G401 (cell line): ENCODE measurements at places on chromosomes 5 and 9.

DNA sequence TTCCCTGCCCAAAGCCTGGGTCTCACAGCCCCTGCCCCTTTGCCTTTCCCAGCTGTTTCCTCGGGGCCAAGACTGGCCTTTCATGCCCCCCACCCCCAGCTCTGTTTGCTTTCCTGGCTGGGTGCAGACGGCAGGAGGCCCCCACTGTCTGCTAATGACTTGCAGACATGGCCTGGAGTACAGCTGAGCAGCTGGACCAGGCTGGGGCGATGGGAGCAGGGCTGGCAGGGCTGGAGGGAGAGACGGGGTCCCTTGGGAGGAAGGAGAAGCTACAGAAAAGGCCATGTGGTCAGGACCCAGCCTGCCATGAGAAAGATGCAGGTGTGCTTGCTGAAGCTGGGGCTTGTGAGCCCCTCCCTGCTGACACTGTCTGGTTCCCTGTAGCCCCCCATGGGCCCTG lies 28.3 kb upstream of the GFPT2 start:
- no peak for DNase-seq

DNA sequence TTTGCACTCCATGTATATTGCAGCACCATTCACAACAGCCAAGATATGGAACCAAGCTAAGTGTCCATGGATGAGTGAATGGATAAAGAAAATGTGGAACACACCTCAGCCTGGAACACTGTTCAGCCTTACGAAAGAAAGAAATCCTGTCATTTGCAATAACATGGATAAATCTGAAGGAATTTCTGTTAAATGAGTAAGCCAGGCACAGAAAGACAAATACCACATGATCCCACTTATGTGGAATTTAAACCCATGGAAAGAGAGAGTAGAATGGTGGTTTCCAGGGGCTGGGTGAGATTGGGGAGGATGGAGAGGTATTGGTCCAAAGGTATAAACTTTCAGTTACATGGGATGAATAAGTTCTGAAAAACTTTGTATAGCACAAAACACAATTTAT lies 228.9 kb upstream of the CD180 start:
- DNase-seq = no peak

- no peak for DNase-seq
Observed at GRCh38 chr9:98130576-98131228, 11.7 kb upstream of the TRIM14 start.

GRCh38 chr9:15612962-15613361 lies 60.1 kb downstream of the CCDC171 start:
- DNase-seq = no peak

GRCh38 chr5:6003040-6003825 lies 375.1 kb downstream of the MED10 start:
- no peak for DNase-seq

GRCh38 chr5:175623088-175623487 lies 34.8 kb upstream of the HRH2 start:
- DNase-seq = no peak

DNA sequence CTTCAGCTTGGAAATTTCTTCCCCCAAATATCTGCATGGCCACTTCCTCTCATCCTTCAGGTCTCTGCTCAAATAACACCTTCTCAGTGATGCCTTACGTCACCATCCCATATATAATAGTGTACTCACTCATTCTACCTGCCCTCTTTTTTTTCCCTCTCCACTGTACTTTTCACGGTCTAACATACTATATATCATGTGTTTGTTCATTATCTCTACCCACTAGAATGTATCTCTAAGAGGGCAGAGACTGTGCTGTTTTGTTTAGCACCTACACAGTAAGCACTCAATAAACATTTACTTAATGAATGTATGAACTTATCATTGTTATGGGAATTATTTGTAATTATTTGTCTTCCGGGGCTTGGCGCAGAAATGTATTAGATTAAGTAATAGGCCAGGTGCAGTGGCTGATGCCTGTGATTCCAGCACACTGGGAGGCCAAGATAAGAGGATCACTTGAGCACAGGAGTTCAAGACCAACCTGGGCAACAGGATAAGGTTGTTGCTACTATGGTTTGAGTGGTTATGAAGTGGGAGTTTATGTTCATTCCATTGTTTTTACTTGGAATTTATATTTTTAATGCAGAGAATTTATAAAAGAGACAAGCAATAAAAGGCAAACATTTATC lies 6.0 kb upstream of the IL13 start:
- no peak for DNase-seq

GRCh38 chr5:4387290-4387689 lies 752.8 kb upstream of the ADAMTS16 start:
- DNase-seq = no peak

GRCh38 chr5:167355346-167355745 lies 936.1 kb upstream of the WWC1 start:
- no peak for DNase-seq

DNA sequence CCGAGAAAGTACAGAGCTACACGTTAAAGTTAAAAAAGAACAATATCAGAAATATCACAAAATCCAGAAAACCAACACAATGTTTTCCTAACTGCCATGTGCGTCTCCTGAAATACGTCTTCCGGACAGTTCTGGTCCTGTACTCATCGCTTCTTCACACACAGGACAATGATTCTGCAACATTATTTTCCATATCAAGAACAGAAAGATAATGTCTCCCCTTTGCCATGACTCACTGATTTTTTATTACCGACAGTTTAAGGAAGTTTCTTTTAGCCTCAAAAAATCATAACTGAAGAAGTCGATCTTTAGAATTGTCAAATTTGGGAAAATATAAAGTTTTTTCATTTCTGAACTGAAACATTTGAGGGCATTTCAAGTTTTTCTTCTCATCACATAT lies 2.5 kb downstream of the TBC1D9B start:
- DNase-seq = no peak

- DNase-seq = no peak
Observed at GRCh38 chr5:98917433-98917832, 11.4 kb downstream of the CHD1 start.

DNA sequence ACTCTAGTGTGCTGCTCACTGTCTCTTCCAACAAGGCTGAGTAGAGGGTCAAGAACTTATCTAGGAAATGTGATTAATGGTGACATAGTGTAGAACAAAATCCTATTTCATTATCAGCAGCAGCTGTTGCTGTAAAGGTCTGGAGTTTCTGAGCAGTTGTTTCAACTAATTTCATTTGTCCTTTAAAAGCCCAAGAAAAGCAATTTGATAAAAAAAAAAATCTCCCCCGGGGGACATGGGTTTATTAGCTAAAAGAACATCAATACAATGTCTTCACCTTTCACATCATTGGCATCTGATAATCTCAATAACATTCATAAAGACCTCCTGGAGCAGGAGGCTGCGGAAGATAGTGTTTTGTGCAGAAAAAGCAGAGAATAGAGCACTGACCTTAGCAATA lies 468.1 kb downstream of the KCTD16 start:
- no peak for DNase-seq

DNA sequence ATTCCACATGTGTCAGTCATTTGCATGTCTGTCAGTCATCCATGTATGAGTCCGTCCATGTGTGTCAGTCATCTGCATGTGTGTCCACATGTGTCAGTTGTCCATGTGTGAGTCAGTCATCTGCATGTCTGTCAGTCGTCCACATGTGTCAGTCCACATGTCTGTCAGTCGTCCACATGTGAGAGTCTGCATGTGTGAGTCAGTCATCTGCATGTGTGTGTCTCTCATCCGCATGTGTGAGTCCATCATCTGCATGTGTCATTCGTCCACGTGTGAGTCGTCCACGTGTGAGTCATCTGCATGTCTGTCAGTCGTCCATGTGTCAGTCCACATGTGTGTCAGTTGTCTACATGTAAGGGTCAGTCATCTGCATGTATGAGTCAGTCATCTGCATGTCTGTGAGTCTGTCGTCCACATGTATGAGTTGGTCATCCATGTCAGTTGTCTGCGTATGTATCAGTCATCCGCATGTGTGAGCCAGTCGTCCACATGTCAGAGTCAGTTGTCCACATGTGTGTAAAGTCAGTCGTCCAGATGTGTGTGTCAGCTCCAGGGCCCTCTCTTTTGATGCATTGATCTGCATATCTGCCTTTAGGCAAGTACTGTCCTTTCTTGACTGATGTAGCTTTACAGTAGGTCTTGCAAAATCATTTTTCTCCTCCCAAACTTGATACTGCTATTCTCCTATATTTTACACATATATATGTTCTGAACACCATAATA lies 72.5 kb upstream of the CACNA1B start:
- DNase-seq = no peak

GRCh38 chr5:107874795-107875194 lies 204.1 kb upstream of the EFNA5 start:
- DNase-seq = no peak

- no peak for DNase-seq
Observed at GRCh38 chr5:173294673-173295320, 33.4 kb downstream of the STC2 start.

GRCh38 chr9:15531380-15531779 lies 20.6 kb upstream of the PSIP1 start:
- DNase-seq = no peak

- no peak for DNase-seq
Observed at GRCh38 chr9:130561056-130561455, 18.3 kb upstream of the FUBP3 start.

GRCh38 chr9:20906326-20906725 lies 125.1 kb downstream of the HACD4 start:
- DNase-seq = no peak

GRCh38 chr9:121282277-121283079 lies 14.5 kb downstream of the GSN start:
- no peak for DNase-seq

DNA sequence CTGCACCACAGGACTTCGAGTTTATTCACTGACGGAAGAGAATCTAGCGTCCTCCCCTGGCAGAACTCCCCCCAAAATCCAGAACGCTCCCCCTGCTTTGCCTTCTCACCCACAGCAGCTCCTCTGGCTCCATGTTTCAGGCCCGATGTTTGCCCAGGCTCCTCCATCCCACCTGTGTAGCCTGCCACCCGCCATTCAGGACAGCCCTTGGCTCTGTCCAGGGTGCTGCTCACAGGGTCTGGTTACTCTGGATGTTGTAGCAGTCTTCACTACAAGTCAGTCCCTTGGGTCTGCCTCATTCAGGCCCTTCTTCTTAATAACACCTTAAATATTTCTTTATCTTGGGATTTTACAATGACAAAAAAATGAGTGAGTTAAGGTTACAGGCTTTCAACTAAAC lies 41.3 kb upstream of the SV2C start:
- no peak for DNase-seq

DNA sequence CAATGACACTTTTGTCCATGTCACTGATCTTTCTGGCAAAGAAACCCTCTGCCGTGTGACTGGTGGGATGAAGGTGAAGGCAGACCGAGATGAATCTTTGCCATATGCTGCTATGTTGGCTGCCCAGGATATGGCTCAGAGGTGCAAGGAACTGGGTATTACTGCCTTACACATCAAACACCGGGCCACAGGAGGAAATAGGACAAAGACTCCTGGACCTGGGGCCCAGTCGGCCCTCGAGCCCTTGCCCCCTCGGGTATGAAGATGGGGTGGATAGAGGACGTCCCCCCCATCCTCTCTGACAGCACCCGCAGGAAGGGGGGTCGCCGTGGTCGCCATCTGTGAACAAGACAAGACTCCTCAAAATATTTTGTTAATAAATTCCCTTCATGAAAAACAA lies 12.0 kb downstream of the SEMA6A start:
- no peak for DNase-seq

DNA sequence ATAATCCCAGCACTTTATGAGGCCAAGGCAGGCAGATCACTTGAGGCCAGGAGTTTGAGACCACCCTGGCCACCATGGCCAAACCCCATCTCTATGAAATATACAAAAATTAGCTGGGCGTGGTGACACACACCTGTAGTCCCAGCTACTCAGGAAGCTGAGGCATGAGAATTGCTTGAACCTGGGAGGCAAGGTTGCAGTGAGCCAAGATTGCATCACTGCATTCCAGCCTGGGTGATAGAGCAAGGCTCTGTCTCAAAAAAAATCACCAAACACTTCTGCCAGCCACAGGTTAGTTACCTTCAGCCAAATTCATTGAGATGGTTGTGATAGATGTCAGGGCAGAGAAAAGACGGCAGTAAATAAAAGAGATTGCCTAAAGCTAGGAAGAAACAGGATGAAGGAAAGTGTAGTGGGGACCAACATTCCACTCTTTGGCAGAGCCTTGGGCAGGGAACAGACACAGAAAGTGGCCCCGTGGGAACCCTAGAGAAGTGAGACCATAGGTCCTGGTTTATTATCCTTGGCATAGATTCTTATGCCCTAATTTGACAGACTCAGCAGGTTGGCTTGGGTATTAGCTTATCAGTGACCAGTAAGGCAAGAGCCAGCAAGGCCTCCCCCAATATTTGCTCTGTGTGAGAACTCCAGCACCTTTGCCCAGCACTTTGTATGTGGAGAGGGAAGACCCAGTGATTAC lies 5.5 kb upstream of the CEP120 start:
- DNase-seq = no peak

- no peak for DNase-seq
Observed at GRCh38 chr9:77879437-77879943, 152.1 kb downstream of the GNAQ start.

- DNase-seq = no peak
Observed at GRCh38 chr5:150510460-150511263, 2.7 kb downstream of the NDST1 start.

- DNase-seq = no peak
Observed at GRCh38 chr5:57219386-57219785, 45.5 kb downstream of the GPBP1 start.

GRCh38 chr5:92838253-92838652 lies 742.8 kb downstream of the NR2F1-AS1 start:
- peak; percentile 9 for DNase-seq

- DNase-seq = no peak
Observed at GRCh38 chr5:28408186-28408585, 1369.8 kb upstream of the CDH9 start.

GRCh38 chr9:112396416-112396815 lies 16.5 kb downstream of the HSDL2 start:
- no peak for DNase-seq

DNA sequence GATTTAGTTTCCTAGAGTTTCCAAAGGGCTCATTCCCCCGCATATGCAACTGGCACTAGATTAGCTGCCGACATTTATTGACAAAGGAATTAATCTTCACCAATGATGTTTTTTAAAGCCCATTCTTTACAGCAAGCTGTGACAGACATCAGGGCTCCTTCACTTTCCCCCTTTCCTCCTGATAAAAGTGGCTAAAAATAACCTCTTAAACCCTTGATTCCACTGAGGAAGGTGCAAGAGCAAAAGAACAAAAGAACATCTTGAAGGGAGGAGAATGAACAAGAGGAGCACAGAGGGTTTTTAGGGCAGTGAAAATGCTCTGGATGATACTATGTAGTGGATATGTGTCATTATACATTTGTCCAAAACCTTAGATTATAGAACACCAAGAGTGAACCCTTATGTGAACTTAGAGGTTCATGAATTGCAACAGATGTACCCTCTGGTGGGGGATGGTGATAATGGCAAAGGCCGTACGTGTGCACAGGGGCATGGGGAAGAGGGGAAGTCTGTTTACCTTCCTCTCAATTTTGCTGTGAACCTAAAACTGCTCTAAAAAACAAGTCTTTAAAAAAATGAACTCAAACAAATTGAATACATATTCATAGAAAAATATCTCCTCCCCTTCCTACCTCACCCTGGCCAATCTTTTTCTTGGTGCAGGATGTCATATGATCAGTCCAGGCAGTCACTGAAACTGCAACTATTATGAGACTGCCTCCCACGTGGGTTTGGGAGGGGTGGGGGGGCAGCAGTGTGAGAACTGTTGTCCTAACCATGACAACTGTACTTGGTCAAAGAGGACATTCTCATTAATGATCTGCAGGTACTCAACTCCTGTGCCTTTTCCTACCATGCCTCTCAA lies 83.0 kb downstream of the MARCHF3 start:
- no peak for DNase-seq

- DNase-seq = no peak
Observed at GRCh38 chr5:78958672-78959445, 26.3 kb downstream of the ARSB start.

GRCh38 chr5:61322738-61323725 lies 9.0 kb upstream of the ZSWIM6 start:
- no peak for DNase-seq
